ENCODE measurements at places on chromosomes 3 and 15.

DNA sequence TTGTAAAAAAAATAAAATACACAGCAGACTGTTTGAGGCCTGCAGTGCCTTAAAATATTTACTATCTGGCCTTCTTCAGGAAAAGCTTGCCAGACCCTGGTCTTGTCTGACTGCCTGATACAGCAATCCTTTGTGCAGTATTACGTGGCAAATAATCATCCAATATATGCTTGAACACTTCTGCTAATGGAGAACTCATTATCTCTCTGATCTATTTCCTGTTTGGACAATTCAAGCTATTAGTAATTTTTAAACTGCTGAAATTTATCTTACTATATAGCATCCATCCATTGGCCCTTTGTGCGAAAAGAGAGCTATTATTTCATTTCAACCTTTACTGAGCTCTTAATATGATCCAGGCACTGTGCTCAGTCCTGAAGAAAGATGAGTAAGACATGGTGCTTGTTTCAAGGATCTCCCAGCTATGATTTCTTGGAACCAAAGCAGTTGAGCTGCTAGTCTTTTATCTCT lies 15.9 kb downstream of the ATG7 start:
- no peak for DNase-seq

DNA sequence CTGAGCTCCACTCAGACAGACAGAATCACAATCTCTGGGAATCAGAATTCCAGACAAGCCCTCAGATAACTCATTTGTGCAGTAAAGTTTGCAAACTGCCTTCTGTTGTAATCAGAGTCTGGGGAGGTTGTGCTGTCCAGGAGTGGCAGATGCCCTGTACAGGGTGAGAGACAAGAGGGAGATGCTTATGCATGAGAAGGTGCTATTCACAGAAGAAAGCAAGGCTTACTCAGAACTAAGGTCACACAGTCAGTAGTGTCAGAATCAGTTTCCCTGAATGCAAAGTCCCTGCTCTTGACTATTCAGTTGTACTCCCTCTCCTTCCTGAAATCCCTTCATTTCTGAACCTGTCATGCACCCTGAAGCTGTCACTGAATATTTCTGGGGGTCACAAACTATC lies 43.7 kb downstream of the SRPRB start:
- no peak for DNase-seq

DNA sequence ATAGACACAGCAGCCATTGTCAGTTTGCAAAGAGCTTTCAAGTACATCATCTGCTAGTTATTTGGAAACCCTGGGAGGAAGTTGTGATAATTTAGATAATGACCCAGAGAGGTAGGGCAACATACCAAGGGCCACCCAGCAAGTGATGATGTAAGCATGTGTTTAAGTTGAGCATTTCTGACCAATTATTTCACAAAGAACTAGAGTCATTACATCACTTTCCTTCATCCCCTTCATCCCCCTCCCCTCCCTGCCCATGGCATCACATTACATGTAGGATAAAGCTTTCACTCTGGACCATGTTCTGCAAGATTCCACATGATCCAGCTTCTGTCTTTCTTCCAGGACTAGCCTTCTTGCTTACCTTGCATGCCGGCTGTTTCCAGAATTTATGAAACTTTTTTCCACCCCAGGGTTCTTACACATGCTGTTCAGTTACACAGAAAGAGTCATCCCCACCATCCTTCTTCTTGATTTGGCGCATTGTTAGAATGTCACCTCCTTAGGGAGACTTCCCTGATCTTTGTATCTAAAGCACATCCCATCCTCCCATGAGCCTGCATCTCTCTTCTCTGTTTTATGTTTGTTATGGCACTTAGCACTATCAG lies 71.3 kb downstream of the PTPRG start:
- DNase-seq, result no peak

- DNase-seq, result no peak
These were observed 209.3 kb upstream of the SATB1 start for GRCh38 chr3:18634461-18634860.

DNA sequence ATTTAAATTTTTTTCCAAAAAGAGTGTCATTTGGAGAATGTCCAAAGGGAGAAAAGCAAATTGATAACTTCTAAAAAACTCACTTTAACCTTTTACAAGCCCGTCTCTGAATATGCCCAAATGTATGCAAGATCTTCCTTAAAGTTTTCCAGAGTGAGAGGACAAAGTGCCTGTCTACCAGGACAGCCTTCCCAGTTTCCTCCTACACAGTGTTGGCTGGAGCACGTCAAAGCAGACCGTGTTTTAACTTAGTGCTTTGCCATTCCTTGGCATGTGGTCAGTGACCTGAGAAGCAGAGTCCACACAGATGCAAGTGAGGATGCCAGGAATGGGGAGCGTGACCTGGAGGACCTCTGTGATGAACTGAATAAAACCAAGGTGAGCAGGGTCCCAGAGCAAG lies 245.7 kb downstream of the FAM43A start:
- DNase-seq, result no peak

DNA sequence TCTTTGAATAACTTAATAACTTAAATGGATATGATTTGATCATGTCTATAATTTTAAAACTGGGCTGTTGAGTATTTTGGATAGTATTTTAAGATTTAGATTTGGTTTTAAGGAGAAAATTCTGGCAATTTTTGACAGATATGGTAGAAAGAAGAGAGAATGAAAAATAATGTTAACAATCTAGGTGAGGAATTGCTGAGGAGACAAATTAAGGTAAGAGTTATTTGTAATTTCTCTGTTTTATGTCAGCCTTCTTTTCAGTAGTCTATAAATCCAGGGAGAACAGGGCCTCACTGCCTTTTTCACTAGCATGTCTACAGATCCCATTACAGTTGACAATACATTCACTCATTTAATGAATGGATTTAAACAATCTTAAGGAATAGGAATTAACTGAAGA lies 144.7 kb downstream of the SERPINI1 start:
- no peak for DNase-seq

DNA sequence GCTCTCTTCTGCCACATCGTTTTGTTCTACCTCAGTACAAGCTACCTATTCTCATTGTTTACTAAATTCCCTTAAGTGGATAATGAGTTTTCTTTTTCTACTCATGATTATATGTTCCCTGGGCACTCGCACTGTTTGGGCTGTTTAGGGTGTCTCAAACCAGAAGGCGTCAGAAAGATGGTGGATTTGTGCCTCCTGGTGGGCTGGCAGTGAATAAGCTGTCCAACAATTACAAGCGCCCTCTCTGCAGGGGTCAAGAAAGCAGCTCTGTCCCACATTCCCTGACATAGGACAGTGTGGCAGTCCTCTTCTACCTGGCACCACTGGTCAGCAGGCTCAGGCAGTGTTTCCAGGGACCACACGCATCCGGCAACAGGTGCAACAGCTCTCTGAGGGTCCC lies 173.4 kb upstream of the PPP2R3A start:
- DNase-seq, result no peak

- no peak for DNase-seq
These were observed 158.7 kb downstream of the USP13 start for GRCh38 chr3:179811321-179812095.

All from CD4-positive, CD25-positive, alpha-beta regulatory T cell (primary cell).